ENCODE measurements at places on chromosomes 11 and 22. TPM values are rescaled to one million over a fixed set of nuclear protein-coding genes. Genes with fewer than 3 reads are reported as not detected.
A peak's percentile ranks its signal among the peaks of the same experiment; 100 is the strongest.

Gene FBXO7
- 96.1 TPM for total RNA-seq

DNA sequence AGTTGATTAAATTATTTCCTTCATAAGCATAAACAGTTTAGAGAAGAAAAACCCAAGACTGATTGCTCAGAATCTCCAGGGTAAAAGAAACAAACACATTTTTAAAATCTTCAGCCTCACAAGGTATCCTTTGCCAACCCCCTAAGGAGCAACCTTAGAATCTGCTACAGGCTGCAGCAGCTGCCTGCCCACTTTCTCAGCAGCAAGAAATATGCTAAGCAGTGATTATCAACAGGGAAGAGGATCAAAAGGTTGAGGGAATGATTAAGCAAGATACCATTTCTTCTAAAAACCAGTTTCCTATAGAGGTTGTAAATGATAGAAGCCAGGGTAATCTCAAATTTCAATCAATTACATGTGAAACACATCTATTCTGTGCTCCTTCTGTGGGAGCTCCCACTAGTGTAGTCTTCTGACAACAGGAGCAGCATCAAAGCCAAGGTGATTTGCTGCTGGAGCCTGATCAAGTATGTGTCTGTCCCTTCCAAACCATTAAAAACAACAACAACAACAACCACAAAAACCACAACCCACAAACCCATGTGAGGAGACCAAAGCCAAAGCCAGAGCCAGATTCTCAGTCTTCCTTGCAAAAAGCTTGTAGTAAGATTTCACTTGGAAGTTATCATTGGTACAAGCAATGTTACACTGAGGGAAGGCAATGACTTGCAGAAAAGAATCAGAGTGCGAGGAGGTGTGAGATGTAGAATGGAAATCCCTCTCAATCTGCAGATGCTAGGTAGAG is 761.2 kb downstream of the DLG2 start:
- H3K27me3 ChIP-seq, result no peaks in the 10 kb centered on the region
- no peaks in the 10 kb centered on the region for H3K36me3 ChIP-seq
- no peak overlapping the region for H3K4me3 ChIP-seq
- no peak overlapping the region for H3K27ac ChIP-seq
- no peak for DNase-seq

Gene ANO5
- total RNA-seq, result not detected

Gene NCF4
- total RNA-seq, result 8.5 TPM

Gene KRTAP5-7
- not detected for total RNA-seq

GRCh38 chr11:57904376-57904775 is 119.3 kb upstream of the OR9Q1 start:
- H3K27me3 ChIP-seq, result peaks cover 6% of the 10 kb centered on the region
- H3K4me1 ChIP-seq, result peaks cover 8% of the 10 kb centered on the region
- H3K4me3 ChIP-seq, result no peak overlapping the region
- no peaks in the 10 kb centered on the region for H3K36me3 ChIP-seq
- DNase-seq, result no peak
- no peak overlapping the region for H3K27ac ChIP-seq

Gene RASL10A
- total RNA-seq, result 0.84 TPM

GRCh38 chr11:96056576-96056975 is 132.7 kb upstream of the MTMR2 start:
- peaks cover 8% of the 10 kb centered on the region for H3K36me3 ChIP-seq
- peak overlapping the region; percentile 92 for H3K27ac ChIP-seq

Gene LSP1
- 301 TPM for total RNA-seq

GRCh38 chr11:113377681-113378412 is 9.7 kb upstream of the ANKK1 start:
- no peak overlapping the region for H3K4me3 ChIP-seq
- no peaks in the 10 kb centered on the region for H3K36me3 ChIP-seq
- H3K27ac ChIP-seq, result no peak overlapping the region
- no peak for DNase-seq
- H3K4me1 ChIP-seq, result no peaks in the 10 kb centered on the region

Gene FAM227A
- 0.34 TPM for total RNA-seq

Data from activated T-cell treated with anti-CD3 and anti-CD28 coated beads, Interleukin-2, amount 50 U/mL, for 72 hours (primary cell).